Cortex of kidney (tissue), 1 donor: ENCODE measurements at places on chromosomes 7 and 10.

DNA sequence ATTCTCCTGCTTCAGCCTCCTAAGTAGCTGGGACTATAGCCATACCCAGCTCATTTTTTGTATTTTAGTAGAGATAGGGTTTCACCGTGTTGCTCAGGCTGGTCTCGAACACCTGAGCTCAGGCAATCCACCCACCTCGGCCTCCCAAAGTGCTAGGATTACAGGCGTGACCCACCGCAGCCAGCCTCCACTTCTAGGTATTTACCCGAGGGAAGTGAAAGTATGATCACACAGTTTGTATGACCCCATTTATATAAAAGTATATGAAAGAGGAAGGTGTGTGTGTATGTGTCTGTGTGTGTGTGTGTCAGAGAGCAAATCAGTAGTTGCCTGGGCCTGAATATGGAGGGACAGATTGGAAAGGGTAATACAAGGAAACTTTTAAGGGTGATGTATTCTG is 2.0 kb upstream of the PURB start:
- DNase-seq = no peak

- DNase-seq = no peak
Measured at GRCh38 chr7:16889305-16889704, 7.5 kb upstream of the AGR3 start.

DNA sequence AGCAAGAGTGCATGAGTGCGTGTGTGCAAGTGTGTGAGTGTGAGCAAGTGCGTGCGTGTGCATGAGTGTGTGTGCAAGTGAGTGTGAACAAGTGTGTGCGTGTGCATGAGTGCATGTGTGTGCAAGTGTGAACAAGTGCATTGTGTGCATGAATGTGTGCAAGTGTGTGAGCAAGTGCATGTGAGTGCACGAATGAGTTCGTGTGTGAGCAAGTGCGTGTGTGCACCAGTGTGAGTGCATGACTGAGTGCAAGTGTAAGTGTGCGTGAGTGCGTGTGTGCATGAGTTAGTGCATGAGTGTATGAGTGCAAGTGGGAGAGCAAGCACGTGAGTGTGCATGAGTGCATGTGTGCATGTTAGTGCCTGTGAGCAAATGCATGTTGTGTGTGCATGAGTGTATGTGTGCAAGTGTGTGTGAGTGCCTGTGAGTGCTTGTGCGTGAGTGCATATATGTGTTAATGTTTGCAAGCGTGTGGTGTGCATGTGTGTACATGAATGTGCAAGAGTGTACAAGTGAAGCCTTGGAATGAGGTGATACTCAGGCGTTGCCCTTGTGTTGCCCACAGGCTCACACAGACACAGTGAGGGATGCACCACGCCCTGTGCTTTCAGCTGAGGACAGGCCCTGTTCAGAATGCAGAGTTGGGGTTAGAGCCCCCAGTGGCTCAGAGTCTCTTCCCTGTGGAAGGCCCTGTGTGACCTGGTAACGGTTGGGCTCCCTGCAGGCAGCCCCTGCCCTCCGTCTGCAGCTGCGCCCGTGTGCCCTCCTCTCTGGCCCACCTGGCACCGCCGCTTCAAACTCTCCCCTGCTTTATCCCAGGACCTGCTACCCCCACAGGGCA is 97.1 kb downstream of the NKX6-2 start:
- DNase-seq = no peak

DNA sequence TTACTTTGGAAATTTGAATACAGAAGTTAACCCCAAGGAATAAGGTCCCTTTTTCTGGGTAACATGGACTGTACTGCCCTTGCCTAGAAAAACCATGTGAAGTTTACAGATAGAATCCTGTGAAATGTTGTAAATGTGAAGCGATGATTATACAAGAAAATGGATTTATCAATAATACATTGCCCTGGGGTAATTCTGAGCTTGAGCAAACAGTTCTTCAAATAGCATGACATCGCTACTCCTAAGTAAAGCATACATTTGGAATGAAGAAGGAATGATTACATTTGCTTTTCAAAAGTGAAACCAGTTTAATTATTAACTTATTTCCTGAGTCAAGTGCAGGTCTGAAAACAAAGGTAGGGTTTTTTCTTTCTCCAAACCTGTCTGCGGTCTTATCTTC is 43.3 kb upstream of the FZD8 start:
- DNase-seq = no peak

- no peak for DNase-seq
Measured at GRCh38 chr7:28018856-28019465, 161.6 kb downstream of the JAZF1 start.

GRCh38 chr10:122388287-122388997 is 13.9 kb downstream of the PLEKHA1 start:
- no peak for DNase-seq

- no peak for DNase-seq
Measured at GRCh38 chr10:118708571-118708970, 46.2 kb downstream of the CACUL1 start.

DNA sequence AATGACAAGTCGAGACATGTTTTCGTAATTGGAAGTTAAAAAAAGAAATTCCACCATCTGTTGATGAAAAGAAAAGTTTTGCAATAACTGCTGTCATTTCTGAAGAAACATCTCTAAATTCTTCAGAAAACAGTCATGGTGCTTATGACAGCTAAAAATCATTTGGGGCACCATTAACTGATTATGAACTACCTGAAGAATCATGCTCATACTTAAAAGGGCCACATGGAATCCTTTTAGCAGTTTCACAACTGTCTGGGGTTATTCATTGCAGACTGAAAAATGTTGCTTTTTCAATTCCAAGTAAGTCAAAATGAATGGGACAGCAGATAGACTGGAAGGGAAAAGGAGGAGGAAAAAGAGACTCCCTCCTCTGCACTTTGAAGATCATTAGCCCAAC is 134.2 kb downstream of the CHN2 start:
- DNase-seq = no peak
